ENCODE measurements at places on chromosomes 4 and X. TPM values are rescaled to one million over a fixed set of nuclear protein-coding genes. Genes with fewer than 3 reads are reported as not detected.
A peak's percentile ranks its signal among the peaks of the same experiment; 100 is the strongest.

- no peaks in the 10 kb centered on the region for H3K4me1 ChIP-seq
- H3K36me3 ChIP-seq, result no peaks in the 10 kb centered on the region
- no peak overlapping the region for H3K4me3 ChIP-seq
Measured at GRCh38 chr4:114479595-114479994, 119.0 kb upstream of the UGT8 start.

Gene ATP1B4
- total RNA-seq, result not detected

- H3K27ac ChIP-seq, result no peak overlapping the region
- DNase-seq, result no peak
- no peaks in the 10 kb centered on the region for H3K4me1 ChIP-seq
- H3K4me3 ChIP-seq, result no peak overlapping the region
Measured at GRCh38 chr4:90824266-90825150, 697.3 kb downstream of the CCSER1 start.

GRCh38 chr4:57018980-57019379 lies 40.3 kb downstream of the POLR2B start:
- no peaks in the 10 kb centered on the region for H3K4me1 ChIP-seq
- peaks cover 6% of the 10 kb centered on the region for H3K36me3 ChIP-seq
- no peak overlapping the region for H3K4me3 ChIP-seq
- H3K27me3 ChIP-seq, result no peaks in the 10 kb centered on the region
- no peak for DNase-seq

DNA sequence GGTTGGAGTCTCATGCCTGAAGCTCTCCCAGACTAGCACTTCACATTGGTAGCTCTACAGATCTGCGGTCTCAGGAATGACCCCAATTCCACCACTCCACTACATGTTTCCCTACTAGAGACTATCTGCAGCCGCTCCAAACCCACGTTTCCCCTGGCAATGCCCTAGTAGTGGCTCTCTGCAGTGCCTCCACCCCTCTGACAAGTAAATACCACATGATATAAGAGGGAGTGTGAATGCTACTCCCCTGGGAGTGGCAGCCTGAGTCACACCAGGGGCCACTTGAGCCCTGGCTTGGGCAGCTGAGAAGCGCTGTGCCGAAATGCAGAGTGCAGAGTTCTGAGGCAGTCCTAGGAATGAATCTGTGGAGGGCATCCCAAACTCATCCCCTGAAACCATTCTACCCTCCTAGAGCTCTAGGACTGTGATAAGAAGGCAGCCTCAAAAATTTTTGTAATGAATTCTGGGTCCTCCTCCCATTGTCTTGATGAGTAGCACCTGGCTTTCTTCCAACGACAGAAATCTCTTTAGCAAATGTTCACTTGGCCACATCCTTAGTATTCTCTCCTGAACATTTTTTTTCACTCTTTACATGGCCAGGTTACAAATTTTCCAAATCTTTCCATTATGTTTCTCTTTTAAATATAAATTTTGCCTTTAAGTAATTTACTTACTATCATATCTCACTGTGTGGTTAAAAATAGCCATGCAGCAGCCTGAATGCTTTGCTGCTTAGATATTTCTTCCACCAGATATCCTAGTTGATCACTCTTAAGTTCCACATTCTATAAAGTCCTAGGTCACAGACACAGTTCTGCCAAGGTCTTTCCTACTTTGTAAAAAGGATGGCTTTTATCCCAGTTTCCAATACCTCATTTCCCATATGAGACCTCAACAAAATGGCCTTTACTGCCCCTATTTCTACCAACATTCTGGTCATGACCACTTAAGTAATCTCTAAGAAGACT lies 160.2 kb upstream of the CPEB2 start:
- H3K27me3 ChIP-seq, result no peaks in the 10 kb centered on the region
- H3K4me3 ChIP-seq, result no peak overlapping the region
- peak; percentile 86 for DNase-seq
- H3K36me3 ChIP-seq, result no peaks in the 10 kb centered on the region
- peak overlapping the region; percentile 51 for H3K27ac ChIP-seq

Gene CORIN
- total RNA-seq, result 0.84 TPM

Gene AMER1
- 10.0 TPM for total RNA-seq

DNA sequence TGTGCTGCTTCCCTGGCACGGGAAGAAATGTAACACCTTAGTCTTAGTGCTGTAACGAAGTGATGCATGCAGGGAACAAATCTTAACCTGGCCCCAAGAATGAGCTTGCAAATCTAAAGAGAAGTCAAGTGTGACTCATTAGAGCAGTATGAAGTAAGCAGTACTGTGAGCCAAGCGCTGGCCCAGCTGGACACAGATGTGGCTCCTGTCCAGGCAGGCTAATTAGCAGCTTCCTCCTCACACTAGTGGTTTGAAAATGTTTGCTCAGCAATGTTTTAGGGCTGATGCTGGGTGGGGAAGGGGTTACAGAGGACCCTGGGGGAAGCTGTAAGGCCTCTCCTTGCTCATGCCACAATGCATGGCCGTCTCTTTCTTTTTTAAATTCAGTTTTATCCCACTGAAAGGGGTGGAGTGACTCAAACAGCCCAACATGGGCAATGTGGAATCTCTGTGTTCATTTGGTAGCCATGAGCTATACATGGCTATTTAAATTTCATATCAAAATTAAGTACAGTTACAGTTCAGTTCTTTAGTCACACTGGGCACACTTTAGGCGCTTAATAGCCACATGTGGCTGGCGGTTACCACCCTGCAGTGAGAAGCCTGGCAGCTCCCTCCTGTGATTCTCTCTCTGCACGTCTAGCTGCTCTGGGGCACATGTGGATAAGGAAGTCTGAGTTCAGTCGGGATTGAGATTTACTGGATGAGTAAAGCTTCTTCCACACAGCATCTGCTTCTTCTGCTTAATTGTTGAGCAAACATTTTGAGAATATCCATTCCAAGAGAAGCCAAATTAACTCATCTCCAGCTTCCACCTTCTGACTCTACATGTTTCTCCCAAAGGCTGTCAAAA lies 48.8 kb downstream of the MAP7D2 start:
- H3K4me3 ChIP-seq, result no peak overlapping the region
- H3K4me1 ChIP-seq, result no peaks in the 10 kb centered on the region
- no peak overlapping the region for H3K27ac ChIP-seq
- no peaks in the 10 kb centered on the region for H3K27me3 ChIP-seq

GRCh38 chr4:84957514-84958420 lies 8.7 kb downstream of the WDFY3 start:
- no peak overlapping the region for H3K4me3 ChIP-seq
- H3K27me3 ChIP-seq, result no peaks in the 10 kb centered on the region
- no peak for DNase-seq

- no peaks in the 10 kb centered on the region for H3K36me3 ChIP-seq
- no peak overlapping the region for H3K4me3 ChIP-seq
Measured at GRCh38 chr4:176484301-176484984, 164.7 kb downstream of the SPCS3 start.

- H3K27ac ChIP-seq, result no peak overlapping the region
- no peaks in the 10 kb centered on the region for H3K4me1 ChIP-seq
- H3K4me3 ChIP-seq, result no peak overlapping the region
- DNase-seq, result no peak
Measured at GRCh38 chrX:9087271-9088040, 53.5 kb upstream of the FAM9B start.

- H3K36me3 ChIP-seq, result no peaks in the 10 kb centered on the region
- peaks cover 4% of the 10 kb centered on the region for H3K4me1 ChIP-seq
Measured at GRCh38 chr4:158915683-158916241, 146.9 kb downstream of the FNIP2 start.

GRCh38 chr4:1467581-1468458 lies 61.6 kb upstream of the NKX1-1 start:
- H3K4me3 ChIP-seq, result no peak overlapping the region
- no peaks in the 10 kb centered on the region for H3K27me3 ChIP-seq
- no peak overlapping the region for H3K27ac ChIP-seq
- no peak for DNase-seq

Gene BEND2
- total RNA-seq, result not detected

Gene PF4V1
- 0.88 TPM for total RNA-seq

GRCh38 chr4:116665716-116666115 lies 419.7 kb downstream of the TRAM1L1 start:
- no peak overlapping the region for H3K4me3 ChIP-seq
- H3K4me1 ChIP-seq, result no peaks in the 10 kb centered on the region
- no peaks in the 10 kb centered on the region for H3K27me3 ChIP-seq

Gene SLC6A8
- 26.7 TPM for total RNA-seq

- no peaks in the 10 kb centered on the region for H3K36me3 ChIP-seq
- no peak overlapping the region for H3K27ac ChIP-seq
- no peaks in the 10 kb centered on the region for H3K4me1 ChIP-seq
- H3K27me3 ChIP-seq, result no peaks in the 10 kb centered on the region
- H3K4me3 ChIP-seq, result no peak overlapping the region
Measured at GRCh38 chr4:89422441-89422990, 114.9 kb upstream of the GPRIN3 start.

Gene PGRMC1
- total RNA-seq, result 92.8 TPM

Gene CSTF2
- total RNA-seq, result 8.8 TPM

Gene AADAT
- 7.2 TPM for total RNA-seq

Gene FATE1
- total RNA-seq, result not detected

GRCh38 chr4:153808175-153808574 lies 19.3 kb upstream of the SFRP2 start:
- no peak for DNase-seq
- H3K36me3 ChIP-seq, result no peaks in the 10 kb centered on the region
- no peaks in the 10 kb centered on the region for H3K4me1 ChIP-seq
- H3K27me3 ChIP-seq, result no peaks in the 10 kb centered on the region
- H3K4me3 ChIP-seq, result no peak overlapping the region

DNA sequence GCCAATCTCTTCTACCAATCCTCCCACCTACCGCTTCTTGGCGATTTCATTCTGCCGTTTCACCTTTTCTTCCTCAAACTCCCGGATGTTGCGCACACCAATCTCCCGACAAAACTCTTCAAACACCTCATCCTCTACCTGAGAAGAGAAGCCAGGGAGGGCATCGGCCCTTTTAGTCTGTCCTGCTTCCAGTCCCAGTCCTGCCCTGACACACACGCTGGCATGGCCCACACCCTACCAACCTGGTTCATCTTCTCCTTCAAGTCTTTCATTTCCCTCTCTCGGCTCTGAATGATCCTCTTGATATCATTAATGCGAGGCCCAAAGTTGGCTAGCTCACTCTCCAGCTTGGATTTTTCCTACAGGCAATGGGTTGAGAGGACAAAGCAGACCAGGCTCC lies 18.9 kb downstream of the SMC1A start:
- no peak for DNase-seq
- H3K4me3 ChIP-seq, result no peak overlapping the region
- peaks cover 9% of the 10 kb centered on the region for H3K36me3 ChIP-seq
- no peak overlapping the region for H3K27ac ChIP-seq
- H3K4me1 ChIP-seq, result no peaks in the 10 kb centered on the region

DNA sequence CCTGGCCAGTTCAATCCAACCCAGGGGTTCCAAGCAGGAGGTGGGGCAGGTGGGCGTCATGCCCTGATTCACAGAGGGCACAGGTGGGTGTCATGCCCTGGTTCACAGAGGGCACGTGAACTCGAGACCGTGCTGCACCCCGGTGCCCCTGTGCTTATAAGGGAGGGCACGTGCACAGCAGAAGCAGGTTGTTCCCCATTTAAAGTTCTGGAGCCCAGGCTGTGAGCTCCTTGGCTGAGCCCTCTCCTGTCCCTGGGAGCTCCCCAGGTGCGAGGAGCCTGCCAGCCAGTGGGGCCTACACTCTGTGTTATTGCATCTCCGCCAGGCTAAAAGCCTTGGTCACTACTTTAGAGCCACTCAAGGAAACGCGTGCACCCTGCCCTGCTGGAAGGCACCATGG lies 3.2 kb upstream of the CPZ start:
- no peaks in the 10 kb centered on the region for H3K36me3 ChIP-seq
- H3K4me1 ChIP-seq, result no peaks in the 10 kb centered on the region
- H3K27ac ChIP-seq, result no peak overlapping the region
- H3K27me3 ChIP-seq, result no peaks in the 10 kb centered on the region

GRCh38 chr4:131348263-131348662 lies 1800.8 kb upstream of the PCDH10 start:
- H3K27ac ChIP-seq, result no peak overlapping the region
- no peak overlapping the region for H3K4me3 ChIP-seq
- H3K4me1 ChIP-seq, result no peaks in the 10 kb centered on the region
- H3K36me3 ChIP-seq, result no peaks in the 10 kb centered on the region

DNA sequence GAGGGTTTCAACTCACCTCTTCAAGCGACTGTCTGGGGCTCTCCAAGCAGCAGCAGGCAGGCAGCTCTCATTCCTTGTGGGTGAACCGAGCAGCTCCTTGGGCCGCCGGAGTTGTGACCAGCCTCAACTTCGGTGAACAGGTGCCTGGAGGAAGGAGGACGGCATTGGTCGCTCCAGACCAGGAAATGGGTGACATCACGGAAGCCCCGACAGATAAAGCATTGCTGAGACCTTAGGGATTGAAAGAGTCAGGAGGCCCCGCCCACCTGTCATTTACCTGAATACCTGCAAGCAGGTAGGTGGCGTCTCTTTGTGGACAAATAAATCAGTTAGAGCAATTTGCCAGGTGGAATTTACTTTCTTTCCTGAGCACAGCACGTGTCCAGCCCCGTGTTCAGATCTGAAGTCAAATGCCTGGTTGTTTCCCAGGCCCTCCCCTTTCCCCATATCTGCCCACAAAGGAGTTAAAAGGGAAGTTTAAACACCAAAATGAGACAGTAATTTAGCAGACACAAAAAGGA lies at the start of gene LNX1:
Gene LNX1 (minus strand): TSS at position 115 of the 521 bp plus-strand sequence. CDS start 17,484 bp downstream, outside the sequence.
- no peak for DNase-seq
- H3K27ac ChIP-seq, result no peak within 1 kb of the TSS
- H3K4me3 ChIP-seq, result no peak within 1 kb of the TSS
- no peaks in the 10 kb centered on the region for H3K27me3 ChIP-seq
- no peaks in the 10 kb centered on the region for H3K36me3 ChIP-seq

DNA sequence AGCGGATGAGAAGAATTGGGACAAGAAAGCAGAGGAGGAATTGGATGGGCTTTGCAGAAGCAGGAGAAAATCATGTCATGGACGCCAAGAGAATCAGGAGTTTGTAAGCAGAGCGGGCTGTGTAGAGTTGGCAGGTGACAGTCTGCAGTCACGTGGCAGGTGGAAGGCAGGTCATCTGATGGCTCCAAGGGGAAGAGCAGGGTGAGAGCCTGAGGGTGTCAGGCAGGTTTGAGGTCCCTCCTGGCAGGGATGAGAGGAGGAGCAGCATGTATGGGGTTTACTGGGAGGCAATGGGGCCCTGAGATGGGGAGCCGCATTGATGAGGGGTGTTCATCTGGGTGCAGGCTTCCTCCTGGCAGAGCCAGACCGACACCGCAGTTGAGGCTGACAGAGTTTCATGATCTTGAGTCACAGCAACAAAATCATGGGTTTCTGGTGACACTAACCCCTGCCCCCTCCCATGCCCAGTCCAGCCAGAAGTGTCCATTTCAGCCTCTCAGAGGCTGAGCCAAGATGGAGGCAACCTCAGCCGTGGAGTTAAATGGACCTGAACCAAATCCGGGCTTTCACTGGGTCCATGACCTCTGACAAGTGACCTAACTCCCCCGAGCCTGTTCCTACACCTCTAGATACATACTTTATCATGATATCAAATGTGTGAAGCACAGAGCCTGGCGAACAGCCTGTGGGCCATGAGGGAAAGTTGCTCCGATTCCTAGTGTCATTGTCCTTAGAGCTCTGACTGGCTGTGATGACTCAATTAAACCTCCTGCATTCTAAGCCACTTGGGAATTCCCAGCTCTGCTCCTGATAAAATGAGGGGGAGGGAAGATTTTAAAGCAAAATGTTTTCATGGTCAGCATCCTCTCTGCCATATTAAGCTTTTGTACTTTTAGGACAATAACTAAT lies 36.1 kb downstream of the EVC start:
- H3K27ac ChIP-seq, result peak overlapping the region; percentile 90
- DNase-seq, result no peak
- no peak overlapping the region for H3K4me3 ChIP-seq
- no peaks in the 10 kb centered on the region for H3K36me3 ChIP-seq
- H3K4me1 ChIP-seq, result no peaks in the 10 kb centered on the region
- no peaks in the 10 kb centered on the region for H3K27me3 ChIP-seq

GRCh38 chrX:119636419-119636818 lies 30.2 kb upstream of the NKRF start:
- DNase-seq, result no peak
- H3K4me3 ChIP-seq, result no peak overlapping the region
- no peaks in the 10 kb centered on the region for H3K36me3 ChIP-seq
- no peaks in the 10 kb centered on the region for H3K27me3 ChIP-seq
- no peaks in the 10 kb centered on the region for H3K4me1 ChIP-seq
- H3K27ac ChIP-seq, result no peak overlapping the region

Gene BMPR1B
- total RNA-seq, result 13.9 TPM
